ENCODE measurements at places on chromosomes 12 and 14.

DNA sequence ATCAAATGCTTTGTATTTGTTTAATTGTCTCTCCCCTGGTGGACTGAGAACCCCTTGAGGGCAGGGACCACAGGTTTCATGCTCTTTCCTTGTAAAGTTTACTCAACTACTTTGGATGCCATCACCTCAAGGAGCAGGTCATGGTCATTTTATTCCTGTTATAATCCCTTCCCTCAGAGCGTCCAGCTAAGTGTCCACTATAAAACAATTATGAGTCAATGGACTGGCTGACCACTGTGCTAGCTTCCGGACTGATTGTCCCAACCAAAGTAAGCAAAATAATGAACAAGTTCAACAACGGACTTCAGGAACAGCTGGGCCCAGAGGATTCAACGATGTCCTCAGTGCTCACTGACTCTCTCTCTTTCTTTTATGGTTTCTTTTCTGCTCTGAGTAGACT lies 18.2 kb downstream of the AK7 start:
- no peak for DNase-seq

GRCh38 chr12:100545092-100545491 lies 28.4 kb upstream of the GAS2L3 start:
- no peak for DNase-seq

- DNase-seq: no peak
Observed at GRCh38 chr14:101791919-101792572, 30.5 kb downstream of the PPP2R5C start.

DNA sequence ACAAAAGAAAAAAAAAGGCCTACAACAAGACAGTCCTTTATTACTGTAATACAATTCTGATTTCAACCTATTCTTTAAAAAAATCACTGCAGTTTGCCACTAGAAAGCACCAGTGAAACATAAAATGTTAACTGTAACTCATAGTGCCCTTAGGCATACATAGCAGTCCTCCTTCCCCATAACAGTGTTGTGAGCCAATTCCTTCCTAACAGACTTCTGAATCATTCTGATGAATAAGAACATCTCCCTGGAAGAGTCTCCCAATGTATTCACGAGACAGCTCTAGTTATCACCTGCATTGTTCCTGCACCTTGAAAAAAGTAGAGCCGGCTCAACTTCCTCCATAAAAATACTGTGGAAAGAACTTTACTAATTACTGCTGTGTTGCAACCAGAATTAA lies 213.6 kb upstream of the FSCB start:
- no peak for DNase-seq

DNA sequence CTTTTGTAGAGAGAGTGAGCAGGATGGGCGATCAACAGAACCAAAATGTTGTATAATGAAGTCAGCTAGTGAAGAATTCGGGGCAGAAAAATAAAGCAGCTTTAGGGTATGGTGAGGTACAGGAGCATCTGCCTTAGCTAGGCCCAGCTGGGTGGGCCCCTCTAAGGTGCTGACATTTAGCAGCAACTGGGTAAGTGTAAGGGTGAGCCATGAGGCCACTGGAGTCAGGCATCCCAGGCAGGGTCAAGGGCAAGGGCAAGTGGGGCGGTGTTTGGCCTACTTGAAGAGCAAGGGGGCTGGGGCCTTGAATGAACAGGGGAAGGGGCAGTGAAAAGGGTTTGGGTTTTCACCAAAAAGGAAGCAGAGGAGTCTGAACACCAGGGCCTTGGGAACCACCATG lies 583.6 kb downstream of the BCL11B start:
- DNase-seq: no peak

DNA sequence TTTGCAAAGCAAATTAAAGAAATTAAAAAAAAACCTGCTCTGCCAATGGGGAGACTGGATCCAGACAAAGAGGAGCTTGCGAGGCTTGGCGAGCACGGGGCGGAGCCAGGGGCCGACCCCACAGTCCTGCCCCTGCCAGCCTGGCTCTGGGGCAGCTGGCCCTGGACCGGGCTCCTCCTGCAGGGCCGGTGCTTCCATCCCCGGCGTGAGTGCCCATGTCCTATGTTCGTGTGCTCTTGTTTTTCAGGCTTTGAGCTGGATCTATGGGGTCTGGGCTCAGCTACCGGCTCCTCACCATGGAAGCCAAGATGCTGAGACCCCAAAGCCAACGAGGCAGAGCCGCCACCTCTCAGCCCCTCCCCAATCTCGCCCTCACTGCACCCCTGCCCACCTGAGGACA lies 176.8 kb downstream of the KIF26A start:
- DNase-seq: no peak

GRCh38 chr12:95548056-95548538 lies 3.2 kb downstream of the USP44 start:
- DNase-seq: peak; percentile 5

- no peak for DNase-seq
Observed at GRCh38 chr12:76303989-76304460, 44.2 kb downstream of the BBS10 start.

DNA sequence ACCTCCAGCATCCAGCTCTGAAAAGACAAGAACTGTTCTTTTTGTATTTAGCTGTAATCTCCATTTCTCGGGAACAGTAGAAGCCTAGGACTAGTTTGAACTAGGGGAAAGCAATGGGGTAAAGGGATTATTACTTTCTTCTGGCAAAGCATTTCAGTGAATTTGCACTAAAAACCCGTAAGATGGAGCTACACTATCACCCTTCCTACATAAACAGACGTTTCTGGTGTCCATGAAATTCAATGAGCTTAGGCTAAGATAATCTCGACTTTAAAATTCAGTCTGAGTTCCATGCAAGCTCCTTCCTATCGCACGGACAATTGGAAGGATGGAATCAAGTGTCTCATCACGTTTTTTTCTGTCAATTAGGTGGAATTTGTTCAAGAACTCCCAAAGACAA lies 24.0 kb downstream of the ACSM4 start:
- DNase-seq: no peak

GRCh38 chr12:29521951-29522350 lies 24.5 kb upstream of the OVCH1 start:
- no peak for DNase-seq

GRCh38 chr12:508795-509194 lies 49.1 kb downstream of the B4GALNT3 start:
- no peak for DNase-seq

GRCh38 chr14:55329999-55330710 lies 58.9 kb downstream of the FBXO34 start:
- DNase-seq: no peak

DNA sequence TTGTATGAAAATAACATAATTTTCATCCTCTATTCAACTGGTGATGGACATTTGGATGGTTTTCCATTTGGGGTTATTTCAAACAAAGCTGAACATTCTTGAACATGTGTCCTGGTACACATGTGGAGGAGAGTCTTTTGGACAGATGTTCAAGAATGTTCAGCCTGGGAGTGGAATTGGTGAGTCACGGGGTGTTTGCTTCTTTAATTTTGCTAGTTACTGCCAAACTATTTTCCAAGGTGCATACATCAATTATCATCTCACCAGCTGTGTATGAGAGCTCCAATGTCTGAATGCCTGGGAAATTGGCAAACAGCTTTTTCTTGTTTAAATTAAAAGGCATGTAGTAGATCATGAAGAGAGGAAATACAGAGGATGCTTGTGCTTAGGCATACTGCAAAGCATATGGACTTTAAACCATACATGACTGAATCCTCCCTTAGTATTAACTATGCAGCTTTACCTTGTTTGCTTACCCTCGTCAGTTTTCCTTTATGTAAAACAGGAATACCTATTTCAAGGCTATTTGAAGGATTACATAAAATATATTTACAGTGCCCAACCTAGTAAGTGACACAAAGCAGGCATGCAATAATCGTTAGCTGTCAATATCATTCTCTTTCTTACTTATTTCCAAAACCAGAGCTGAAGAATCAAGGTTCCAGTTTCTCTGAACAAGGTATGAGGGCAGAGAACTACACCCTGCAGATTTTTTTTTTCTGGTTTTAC lies 152.1 kb downstream of the ITPR2 start:
- DNase-seq: no peak
